KG1 (cell line): ENCODE measurements at places on chromosomes 5 and 9.

GRCh38 chr5:9356351-9356825, 189.5 kb downstream of the SEMA5A start:
- DNase-seq = no peak

- no peak for DNase-seq
Measured at GRCh38 chr9:94144394-94144793, 60.1 kb downstream of the PTPDC1 start.

GRCh38 chr5:142219146-142219545, 105.7 kb downstream of the SPRY4 start:
- DNase-seq = no peak

DNA sequence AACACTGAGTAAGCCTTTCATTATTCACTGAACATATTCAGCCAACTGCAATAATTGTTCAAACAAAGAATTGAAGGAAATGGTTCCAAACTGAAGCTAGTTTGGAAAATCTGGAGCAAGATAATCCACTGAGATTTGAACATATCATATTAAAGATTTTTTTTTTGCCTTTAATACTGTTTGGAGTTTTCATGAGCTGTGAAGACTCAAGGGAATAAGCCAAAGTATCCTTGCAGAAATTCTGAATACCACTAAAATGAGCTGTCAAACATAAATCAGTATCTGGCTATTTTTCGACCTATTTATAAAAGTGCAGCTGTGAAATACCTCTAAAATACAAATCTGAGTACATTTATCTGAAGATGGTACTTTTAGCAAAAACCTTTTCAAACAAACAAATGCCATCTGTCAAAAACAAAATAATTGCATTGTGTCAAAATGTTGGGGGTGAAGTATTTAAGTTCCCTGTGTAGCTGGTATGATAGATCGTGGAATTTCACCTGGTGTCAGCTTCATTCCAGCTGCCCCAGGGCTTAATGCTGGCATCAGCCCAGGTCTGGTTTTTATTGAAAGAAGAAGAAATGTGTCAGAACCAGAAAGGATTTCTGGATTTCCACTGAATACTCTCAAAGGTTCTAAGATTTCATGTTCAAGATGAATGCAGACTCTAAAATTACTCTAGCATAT, 149.0 kb upstream of the GRAMD2B start:
- no peak for DNase-seq

- DNase-seq = no peak
Measured at GRCh38 chr5:96718635-96719077, 56.5 kb downstream of the CAST start.

DNA sequence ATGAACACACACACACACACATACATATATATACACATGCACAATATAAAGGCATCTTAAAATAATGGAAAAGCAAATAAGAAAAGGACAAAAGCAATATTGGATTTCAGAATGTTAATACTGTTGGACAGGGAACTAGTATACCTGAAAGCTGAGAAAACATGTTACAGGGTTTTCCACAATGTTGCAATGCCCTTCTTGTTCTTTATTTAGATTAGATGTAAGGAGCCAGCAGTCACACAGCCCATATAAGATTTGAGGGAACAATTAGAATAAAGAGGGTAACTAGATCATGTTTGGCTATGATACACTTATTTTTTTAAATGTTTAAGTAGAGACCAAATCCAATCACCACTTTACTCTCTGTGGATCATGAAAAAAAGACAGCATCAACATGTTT, 61.7 kb downstream of the SH3TC2 start:
- DNase-seq = no peak

GRCh38 chr5:14212838-14213237, 69.7 kb downstream of the TRIO start:
- no peak for DNase-seq

DNA sequence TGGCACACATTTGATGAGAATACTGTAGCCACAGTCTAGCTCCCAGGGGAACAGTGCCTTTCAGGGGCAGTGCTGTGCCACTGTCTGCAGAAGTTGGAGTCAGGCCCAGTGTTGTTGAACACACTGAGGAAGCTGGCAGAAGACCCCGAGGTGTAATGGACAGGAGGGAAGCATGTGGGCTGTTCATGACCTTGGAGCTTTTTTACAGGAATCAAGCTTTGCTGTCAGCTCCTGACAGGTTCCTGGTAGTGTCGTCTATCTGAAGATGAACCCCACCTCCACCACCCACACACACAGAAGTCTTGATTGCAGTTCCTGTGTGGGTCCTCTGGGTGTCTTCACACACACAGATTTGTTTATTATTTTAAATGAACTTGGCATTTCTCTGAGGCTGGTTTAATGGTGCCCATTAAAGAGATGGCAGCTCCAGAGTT, 40.3 kb upstream of the TNFAIP8 start:
- DNase-seq = no peak

GRCh38 chr9:95494416-95495371, 22.1 kb downstream of the PTCH1 start:
- no peak for DNase-seq

GRCh38 chr5:146628950-146629349, 113.0 kb upstream of the GPR151 start:
- no peak for DNase-seq

DNA sequence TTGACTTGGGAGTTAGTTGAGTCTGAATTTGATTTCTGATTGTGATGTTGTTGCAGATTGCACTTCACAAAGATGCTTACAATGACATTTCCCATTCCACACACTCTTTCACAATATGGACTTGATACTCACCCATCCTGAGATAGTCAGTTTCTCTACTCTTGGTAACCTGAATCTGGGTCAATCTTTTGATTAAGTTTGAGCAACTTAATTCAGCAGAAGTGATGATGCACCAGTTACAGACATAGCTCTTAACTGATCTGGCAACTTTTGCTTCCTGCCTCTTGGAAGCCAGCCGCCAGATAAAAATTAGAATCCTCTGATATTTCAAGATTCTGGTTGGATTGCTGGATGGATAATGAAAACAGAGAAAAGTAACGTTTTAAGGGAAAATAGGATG, 79.7 kb upstream of the OSMR start:
- DNase-seq = no peak

GRCh38 chr9:25964239-25964638, 286.0 kb upstream of the TUSC1 start:
- DNase-seq = peak; percentile 62

- DNase-seq = no peak
Measured at GRCh38 chr9:81549500-81550206, 139.7 kb downstream of the TLE1 start.

DNA sequence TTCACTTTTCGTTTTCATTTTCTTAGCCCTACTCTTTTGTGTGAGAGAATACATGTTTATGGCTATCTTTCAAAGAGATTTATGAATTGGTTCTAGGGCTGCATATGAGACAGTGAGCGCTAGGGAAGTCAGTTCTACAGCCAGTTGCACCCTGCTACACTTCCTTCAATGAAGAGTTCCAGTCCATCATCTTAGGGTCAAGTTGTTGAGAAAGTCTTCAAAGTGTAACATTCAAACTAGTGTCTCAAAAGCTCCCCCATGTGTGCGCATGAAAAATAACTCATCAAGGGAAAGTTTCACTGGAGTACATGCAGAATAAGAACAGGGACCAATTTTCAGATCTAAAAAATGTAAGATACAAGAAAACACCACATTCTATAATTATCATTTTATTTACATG, 317.2 kb downstream of the DEPDC1B start:
- DNase-seq = peak; percentile 16

DNA sequence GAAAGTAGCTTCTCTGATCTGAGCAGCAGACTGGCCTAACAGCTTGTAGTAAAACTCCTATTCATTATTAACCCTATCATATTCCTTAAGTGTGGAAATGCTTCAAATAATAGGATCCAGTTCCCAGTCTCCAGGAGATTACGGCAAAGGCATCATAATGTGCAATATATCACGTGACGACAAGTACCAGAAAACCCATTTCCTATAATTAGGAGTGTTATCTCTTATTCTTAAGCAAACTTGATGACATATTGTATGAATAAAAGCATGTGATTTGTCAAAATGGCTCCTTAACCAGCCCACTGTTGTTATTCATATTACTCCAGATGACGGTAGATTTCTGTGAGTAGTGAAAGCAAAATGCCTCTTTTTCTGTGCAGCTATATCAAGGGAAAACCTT, 2.9 kb downstream of the SV2C start:
- DNase-seq = no peak
